ENCODE measurements at places on chromosomes 5 and 9.

- no peak for DNase-seq
Observed at GRCh38 chr5:55003432-55004065, 18.2 kb upstream of the ESM1 start.

DNA sequence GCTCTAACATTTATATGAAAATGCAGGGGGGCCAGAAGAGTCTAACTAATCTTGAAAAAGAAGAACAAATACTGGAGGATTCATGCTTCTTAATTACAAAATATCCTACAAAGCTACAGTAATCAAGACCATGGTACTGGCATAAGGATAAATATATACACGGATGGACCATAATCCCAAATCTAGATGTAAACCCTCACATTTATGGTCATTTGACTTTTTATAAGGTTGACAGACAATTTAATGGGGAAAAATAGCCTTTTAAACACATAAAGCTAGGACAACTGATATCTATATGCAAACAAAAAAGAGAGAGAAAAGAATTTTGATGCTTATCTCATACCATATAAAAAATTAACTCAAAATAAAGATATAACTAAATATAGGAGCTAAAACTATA is 55.9 kb downstream of the YIPF5 start:
- DNase-seq, result no peak

GRCh38 chr5:39411061-39411460 is 13.7 kb downstream of the DAB2 start:
- DNase-seq, result no peak

GRCh38 chr5:133319905-133320520 is 268.2 kb downstream of the HSPA4 start:
- no peak for DNase-seq

DNA sequence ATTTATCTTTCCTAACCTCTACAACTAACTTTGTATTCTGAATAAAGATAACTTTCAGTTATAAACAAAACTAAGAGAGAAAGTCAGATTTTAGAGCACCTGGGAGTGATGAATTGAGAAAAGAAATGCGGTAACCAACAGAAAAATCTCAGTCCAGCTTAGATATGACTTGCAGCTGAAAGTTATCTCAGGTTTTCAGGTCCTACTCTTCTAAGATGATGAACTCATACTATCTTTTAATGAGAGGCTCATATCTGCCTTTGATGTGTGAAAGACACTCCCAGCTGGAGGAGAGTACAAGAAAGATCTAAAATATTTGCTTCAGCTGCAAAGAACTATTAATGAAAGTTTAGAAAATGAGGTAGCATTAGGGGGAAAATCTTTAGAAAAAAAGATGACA is 190.5 kb downstream of the DENND1A start:
- no peak for DNase-seq

DNA sequence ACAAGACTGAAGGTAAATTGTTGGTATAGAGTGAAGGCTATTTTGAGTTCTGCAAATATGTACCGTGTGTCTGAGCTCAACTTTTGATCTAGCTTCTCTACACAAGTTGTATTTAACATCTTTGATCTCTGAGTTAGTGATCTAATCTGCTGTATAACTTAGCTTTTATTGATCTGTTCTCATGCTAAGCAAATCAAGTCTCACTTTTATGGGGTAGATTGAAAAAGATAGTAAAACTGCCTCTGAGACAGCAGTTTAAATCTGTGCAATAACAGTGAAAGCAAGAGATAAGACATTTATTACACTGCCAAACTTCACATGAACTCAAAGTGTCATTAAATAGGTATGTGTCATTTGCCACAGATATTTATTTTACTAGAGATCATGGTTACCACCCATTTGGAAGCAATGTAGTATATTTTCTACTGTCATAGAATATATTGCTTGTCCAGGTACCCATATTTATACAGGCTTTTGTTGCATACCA is 477.3 kb downstream of the ISL1 start:
- DNase-seq, result no peak

DNA sequence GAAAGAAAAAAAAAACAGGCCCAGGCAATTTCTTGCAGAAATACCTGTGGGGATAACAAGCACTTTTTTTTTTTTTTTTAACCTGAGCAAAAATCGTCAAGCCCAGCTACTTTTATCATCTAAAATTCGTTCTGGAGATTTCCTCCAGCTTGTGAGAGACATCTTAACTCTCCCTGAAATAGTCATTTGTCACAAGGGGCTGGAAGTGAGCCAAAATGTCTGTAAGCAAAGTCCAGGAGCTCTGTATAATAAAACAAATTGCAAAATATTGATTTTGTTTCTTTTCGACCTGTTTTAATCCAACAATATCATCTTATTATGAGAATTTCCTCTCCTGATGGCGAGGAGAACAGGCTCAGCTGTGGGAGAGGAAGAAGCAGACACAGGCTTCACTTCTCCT is 168.4 kb downstream of the TTLL11 start:
- DNase-seq, result no peak

- DNase-seq, result no peak
Observed at GRCh38 chr5:143372187-143372829, 31.2 kb downstream of the NR3C1 start.

DNA sequence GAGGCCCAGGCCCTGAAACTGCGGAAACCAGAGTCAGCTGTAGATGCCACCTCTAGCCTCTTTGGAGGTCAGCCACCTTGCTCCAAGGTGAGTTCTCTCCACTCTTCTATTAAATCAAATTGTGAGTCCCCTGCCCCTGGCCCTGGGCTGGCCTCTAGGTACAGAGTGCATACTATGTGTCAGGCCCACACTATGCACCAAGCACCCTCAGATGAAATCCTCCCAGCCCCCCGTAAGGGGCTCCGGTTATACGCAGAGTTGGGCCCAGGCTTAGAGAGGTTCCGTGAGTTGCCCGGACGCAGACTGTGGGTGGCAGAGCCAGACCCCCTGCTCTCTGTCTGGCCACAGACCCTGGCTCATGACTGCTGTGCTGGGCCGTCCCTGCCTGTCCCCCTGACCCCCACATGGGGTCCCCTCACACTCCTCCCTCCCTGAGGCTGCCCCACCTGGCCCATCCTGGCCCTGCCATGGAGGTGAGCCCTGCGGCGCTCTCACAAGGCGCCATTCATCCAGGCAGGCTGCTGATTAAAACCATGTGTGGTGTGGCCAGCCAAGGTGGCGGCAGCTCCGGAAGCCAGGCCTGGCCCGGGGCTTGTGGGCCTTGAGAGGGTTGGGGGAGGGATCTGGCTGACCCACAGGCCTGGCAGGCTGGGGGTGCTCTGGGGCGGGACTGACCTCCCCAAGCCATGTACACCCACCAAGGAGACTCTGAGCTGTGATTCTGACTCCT is 65.5 kb upstream of the SYNPO start:
- DNase-seq, result no peak

GRCh38 chr5:1511651-1512540 is 11.9 kb downstream of the LPCAT1 start:
- no peak for DNase-seq

- no peak for DNase-seq
Observed at GRCh38 chr5:55230086-55230629, 3.0 kb upstream of the MCIDAS start.

DNA sequence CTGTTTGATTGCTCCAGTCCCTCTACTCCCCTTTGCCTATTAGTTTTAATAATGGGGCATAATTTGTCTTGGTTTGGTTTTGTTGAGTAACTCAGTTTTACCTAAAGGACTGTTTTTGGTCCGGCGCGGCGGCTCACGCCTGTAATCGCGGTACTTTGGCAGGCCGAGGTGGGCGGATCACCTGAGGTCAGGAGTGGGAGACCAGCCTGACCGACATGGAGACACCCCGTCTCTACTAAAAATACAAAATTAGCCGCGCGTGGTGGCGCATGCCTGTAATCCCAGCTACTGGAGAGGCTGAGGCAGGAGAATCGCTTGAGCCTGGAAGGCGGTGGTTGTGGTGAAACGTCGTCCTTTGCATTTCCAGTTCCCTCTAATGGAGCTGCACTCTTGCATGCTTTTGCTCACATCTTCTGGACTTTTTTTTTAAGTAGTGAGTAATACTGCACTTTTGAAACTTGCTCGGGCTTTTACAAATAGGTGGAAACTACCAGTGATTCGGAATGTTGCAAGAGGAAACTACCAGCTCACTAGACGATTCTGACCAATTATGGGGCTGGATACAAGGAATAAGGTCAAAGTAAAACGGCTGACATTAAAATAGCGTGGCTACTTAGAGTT is 721 bp upstream of the MAML1 start:
- no peak for DNase-seq

- no peak for DNase-seq
Observed at GRCh38 chr9:114012126-114012525, 66.0 kb downstream of the AMBP start.

- DNase-seq, result peak; percentile 18
Observed at GRCh38 chr5:149434162-149435014, 55.3 kb upstream of the IL17B start.

DNA sequence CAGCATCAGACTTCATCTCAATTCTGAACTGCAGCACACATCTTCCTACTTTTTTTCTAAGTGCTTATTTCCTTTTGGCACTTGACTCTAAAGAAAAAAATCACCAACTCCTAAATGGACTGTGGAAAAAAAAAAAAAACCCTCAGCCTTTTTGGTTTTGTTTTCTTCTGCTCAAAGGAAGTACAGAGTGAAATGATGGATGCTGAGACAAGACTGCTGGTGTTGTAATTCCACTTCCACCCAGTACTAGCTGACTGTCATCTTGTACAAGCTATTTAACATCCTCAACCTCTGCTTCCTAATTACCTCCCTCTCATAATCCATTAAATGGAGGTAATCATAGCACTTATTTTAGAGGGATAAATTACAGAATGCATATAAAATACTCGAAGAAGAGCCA is 171.5 kb upstream of the GNA14 start:
- no peak for DNase-seq
